Sciatic nerve (tissue), 2 donors: ENCODE measurements at places on chromosomes 12 and 14. TPM values are rescaled to one million over a fixed set of nuclear protein-coding genes. Genes with fewer than 3 reads are reported as not detected.

The OR11H12 gene
- total RNA-seq, result not detected

The TMEM229B gene
- total RNA-seq, result 2.9 TPM

The KRT3 gene
- total RNA-seq, result not detected

The YBX3 gene
- total RNA-seq, result 371 TPM

The CRY1 gene
- 20.2 TPM for total RNA-seq

The MYF5 gene
- total RNA-seq, result not detected

The HPD gene
- 0.40 TPM for total RNA-seq

The KRT75 gene
- not detected for total RNA-seq

The SYCP3 gene
- total RNA-seq, result not detected
